ENCODE measurements at places on chromosomes 2 and 18.

- DNase-seq, result no peak
These were observed 56.1 kb downstream of the RHBDD1 start for GRCh38 chr2:226891780-226892590.

DNA sequence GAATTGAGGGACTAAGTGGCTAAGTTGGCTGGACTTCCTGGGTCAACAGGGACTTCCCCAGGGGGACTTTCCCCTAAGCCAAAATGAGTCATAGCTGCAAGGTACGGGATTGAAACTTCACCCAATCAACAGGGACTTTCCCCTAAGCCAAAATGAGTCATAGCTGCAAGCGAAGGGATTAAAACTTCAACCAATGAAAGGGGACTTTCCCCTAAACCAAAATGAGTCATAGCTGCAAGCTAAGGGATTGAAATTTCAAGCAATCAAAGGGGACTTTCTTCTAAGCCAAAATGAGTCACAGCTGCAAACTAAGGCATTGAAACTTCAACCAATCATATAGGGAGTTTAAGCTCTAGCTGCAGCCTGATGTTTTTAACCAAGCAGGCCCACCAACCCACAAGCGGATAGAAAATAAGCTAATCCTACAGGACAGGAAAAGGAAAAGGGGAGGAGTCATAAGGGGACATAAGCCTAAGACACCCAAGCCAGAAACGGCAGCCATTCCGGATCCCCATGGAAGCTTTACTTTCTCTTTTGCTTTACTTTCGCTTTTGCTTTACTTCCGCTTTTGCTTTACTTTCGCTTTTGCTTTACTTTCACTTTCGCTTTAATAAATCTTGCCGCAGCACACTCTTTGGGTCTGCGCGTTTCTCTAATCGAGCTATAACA lies 1375.4 kb upstream of the CELF4 start:
- peak; percentile 100 for DNase-seq

- DNase-seq, result no peak
These were observed 80.4 kb downstream of the STPG4 start for GRCh38 chr2:47074691-47075090.

DNA sequence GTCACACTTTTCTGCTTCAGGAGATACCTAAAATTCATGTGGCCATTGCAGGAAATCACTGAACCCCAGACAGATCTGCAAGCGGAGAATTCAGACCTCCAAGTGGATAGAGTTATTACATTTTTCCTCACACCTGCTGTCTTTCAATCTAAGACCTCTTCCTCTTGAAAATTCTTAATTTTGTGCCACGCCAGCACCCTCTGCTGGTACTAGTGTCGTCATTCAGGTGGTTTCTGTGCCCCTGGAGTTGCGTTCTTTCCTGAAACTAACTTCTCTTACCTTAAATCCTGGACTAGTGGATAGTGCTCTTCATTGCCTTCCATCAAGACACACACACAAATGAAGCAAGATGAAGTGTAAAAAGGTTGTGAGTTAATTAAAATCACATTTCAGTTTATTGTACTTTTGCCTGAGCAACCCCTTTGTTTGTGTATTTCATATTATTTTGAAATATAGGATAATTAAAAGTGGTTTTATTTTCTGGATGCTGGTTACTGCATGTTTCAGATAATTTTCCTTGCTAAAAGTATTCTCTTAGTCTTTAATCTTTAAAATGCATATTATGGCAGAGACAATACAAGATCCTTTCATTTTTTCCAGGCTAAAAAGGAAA lies 1.6 kb upstream of the DNER start:
- DNase-seq, result peak; percentile 9

DNA sequence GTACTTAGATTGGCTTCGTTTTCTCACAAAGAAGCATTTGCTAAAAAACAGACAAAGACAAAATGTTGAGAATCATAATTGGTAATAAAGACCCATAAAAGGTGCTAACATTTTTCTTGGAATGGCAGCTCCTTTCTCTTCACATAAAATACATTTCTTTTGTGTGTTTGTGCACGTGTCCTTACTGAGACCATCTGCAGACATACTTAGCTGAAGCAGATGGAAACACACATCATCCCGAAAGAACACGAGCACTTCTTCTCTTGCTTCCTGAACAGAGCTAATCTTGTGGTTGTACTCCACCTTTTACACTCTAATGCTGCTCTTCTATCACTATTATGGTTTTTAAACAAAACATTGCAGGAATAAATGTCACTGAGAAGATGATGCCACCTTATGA lies 142.5 kb downstream of the SPHKAP start:
- no peak for DNase-seq

- no peak for DNase-seq
These were observed 86.1 kb upstream of the PNPT1 start for GRCh38 chr2:55779459-55780421.

DNA sequence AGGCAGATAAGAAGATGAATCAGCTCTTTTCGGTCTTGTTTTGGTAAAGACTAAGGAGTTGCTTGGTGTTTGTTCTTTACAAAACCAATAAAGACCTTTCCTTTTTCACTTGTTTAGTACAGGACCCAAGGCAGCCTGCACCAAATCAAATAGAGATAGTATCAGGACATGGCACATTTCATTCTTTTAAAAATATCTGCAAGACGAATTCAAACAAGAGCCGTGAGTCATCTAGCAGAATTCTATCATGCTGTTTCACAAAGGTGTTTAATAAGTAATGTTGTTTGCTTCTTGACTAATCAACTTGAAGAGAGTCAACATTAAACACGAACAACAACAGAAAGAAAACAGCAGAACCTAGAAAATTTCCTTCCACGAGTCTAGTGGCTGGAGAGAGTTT lies 102.8 kb upstream of the TTN start:
- no peak for DNase-seq

DNA sequence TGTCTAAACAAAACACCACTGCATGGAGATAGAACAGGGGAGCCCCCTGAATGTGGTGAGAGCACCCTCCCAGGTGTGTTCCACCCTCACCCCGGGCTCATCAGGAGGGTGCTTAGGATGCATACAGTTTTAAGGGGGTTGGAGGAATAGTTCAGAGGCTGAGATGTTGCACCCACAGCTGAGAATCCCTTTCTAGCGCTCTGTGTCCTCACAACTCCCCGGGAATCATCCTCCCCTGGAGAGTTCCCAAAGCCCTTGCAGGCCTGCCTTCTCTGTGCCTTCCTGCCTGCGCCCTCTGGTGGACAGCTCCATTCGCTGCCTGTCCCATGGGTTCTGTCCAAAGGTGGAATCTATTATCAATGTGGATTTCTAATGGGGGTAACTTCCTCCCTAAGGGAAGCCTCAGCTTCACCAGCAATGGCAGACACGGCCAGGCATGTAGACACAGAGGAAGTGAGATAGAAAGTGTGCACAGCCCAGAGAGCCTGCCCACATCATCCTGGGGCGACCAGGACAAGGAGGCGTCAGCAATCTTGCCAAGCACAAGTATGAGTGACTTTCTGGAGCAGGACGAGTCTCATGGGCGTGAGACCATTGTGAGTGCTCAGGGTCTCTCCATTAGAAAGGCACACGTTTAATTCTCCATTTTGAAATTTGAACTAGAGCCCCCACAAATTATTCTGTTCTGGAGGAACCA lies 1.2 kb upstream of the UGT1A5 start:
- DNase-seq, result peak; percentile 45

- no peak for DNase-seq
These were observed 124.0 kb downstream of the PRELID3A start for GRCh38 chr18:12531749-12532148.

- DNase-seq, result no peak
These were observed 539 bp upstream of the MOB4 start for GRCh38 chr2:197515315-197515738.

DNA sequence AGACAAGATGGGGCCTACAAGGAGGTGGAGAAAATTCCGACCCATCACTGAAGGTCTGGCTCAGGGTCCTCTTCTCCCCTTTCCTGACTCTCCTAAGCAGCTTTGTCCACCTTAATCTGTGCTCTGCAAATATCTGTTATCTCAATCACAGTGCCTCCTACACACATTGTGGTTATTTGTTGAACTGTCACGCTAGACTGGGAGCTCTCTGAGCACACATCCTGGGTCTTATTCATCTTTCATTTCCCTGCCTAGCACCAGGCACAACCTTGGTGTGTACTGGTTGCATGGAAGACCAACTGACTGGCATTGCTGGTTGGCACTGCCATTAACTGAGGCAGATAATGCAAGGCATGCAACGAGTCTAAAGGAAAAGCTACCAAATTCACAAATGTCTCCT lies 122.9 kb upstream of the ST6GAL2 start:
- DNase-seq, result no peak

DNA sequence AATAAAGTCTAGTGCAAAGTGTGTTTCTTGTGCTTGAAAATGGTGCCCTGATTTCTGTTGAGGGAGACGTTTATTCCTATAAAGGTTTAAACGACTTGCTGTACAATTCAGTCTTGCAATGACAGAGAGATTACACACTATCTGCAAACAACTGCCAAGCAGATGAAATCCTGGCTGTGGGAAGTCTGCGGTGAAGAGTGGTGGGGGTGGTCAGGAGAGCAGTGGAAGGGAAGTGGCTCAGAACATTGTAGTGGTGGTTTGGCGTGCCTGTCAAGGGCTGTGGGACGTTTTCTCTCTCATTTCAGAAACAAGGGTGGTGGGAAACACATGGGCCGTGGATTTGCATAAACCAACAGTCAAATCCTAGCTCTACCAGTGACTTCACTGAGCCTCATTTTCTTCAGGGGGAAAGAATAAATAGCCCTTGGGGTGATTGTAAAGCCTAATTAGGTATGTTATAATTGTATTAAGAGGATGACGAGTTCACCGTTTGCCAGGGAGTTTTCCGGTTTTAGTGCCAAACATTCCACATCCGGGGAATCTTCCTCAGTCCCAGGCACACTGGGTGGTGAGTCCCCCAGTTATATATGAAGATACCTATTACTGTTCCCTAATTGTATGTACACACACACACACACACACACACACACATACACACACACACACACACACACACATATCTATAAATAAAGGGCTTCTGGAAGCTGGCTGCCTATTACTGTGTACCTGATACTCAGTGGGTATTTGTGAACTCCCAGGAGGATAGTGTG lies 115.0 kb downstream of the SPTBN1 start:
- peak; percentile 93 for DNase-seq

GRCh38 chr18:1034971-1035370 lies 130.3 kb downstream of the ADCYAP1 start:
- DNase-seq, result no peak

DNA sequence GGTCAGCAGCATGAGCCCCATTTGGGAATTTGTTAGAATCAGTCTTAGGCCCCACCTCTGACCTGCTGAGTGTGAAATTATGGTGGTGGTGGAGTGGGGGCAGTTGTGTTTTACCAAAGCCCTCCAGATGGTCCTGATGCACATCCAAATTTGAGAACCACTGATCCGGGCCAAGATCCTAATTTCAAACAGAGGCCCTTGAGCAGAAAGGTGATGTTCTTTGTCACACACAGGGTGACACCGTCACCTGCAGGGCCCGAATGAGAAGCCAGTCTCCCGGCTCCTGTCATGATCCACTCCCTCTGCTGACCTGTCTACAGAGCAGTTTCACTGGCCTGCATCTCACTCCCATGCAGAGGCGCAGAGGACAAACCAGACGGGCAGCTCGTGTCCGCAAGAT lies 129.9 kb downstream of the TRIM43 start:
- no peak for DNase-seq

DNA sequence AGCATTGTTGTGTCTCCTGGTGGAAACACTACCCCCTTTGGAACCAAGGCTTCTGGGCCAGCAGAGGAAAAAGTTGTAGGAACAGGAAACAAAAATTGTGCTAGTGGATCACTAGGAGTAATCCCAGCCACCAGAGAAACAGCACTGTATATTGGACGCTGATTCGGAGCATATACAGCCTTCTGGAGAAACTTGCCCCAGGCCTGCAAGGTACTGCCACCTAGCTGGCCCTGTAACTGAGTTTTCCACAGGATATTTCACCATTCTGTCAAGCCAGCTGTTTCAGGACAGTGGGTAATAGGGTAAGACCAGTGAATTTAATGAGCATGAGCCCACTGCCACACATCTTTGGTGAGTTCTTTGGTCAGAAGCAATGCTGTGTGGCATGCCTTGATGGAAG lies 25.1 kb upstream of the EMILIN2 start:
- no peak for DNase-seq

DNA sequence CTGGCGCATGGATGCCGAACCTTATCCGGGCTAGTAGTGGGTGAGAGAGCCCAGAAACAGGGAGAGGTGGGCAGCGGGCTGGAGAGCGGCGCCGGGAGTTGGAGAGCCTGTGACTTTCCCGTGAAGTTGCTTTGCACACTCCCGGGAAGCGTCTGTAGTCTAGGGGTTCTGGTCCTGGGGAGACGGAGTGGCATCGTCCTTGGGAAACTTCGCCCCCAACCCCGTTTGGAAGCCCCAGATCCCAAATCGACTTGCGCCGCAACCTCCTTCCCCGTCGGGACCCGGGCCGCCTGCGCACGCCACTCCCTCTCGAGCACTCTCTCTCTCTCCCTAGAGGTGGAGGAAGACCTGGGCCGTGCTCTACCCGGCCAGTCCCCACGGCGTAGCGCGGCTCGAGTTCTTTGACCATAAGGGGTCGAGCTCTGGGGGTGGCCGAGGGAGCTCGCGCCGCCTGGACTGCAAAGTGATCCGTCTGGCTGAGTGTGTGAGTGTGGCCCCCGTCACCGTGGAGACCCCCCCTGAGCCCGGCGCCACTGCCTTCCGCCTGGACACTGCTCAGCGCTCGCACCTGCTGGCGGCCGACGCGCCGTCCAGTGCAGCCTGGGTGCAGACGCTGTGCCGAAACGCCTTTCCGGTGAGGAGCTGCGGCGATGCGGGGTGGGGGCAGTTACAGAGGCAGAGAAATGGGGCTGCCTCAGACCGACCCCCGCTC lies 456 bp downstream of the DOK1 start:
- peak; percentile 23 for DNase-seq

- DNase-seq, result no peak
These were observed 46.2 kb upstream of the CCDC141 start for GRCh38 chr2:179096090-179096489.

DNA sequence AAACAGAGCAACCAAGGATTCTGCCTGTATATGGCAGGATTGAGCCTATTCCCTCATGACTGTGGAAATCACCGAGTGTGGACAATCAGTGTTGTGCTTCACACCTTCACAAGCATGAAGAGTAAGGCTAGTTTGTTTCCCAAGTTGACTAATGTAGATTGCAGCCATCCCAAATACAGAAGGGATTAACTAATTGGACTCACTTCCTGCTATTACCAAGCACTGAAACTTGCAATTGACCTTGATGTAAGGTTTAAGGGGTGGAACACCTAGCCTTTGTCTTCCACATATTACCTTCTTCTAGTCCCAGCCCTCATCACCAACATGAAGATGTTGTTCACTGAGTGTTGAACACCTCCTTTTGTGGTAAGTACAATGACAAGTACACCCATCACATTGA lies 120.9 kb upstream of the RND3 start:
- no peak for DNase-seq

GRCh38 chr2:72827966-72828646 lies 2.3 kb upstream of the EXOC6B start:
- no peak for DNase-seq

- DNase-seq, result no peak
These were observed 20.5 kb upstream of the RNF149 start for GRCh38 chr2:101329026-101329425.

- peak; percentile 3 for DNase-seq
These were observed at the start of gene LDLRAD4 for GRCh38 chr18:13218368-13218991. LDLRAD4 (plus strand) TSS chr18:13218760.
